Anterior cingulate cortex (tissue), 58 donors: ENCODE measurements at places on chromosomes 13 and 19.

DNA sequence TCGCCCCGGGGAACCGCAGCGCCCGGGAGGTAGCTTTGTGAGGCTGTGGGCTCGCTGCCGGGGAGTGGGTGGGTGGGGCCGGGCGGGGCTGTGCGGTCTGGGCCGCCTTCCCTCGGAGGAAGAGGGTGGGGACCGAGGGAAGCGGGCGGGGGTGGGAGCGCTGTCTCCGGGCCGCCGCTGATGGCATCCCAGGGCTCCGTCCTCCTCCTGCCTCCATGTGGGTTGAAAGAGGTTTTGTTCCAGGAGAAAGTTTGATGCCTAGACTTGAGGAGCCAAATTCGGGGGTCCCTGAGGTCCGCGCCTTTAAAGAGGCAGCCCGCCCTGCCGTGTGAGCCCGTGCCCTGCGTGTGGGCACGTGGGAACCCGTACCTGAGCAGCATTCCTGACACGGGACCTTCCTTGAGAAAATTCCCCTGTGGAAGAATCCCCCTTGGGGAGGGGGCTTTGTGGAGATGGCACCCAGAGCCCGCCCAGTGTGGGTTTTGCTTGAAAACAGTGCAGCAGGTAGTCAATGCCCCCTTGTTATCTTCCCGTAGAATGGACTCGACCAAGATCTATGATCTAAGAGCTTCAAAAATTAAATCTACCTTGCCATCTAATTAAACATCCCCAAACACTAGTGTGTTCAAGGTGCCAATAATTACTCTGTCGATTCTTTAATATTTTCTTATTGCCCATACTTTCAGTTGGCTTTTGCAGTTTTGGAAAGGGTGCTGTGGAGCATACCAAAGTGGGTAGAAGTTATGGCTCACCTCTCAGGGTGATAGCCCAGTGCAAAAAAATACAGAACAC lies 107.8 kb downstream of the RXFP2 start:
- no peak for DNase-seq

DNA sequence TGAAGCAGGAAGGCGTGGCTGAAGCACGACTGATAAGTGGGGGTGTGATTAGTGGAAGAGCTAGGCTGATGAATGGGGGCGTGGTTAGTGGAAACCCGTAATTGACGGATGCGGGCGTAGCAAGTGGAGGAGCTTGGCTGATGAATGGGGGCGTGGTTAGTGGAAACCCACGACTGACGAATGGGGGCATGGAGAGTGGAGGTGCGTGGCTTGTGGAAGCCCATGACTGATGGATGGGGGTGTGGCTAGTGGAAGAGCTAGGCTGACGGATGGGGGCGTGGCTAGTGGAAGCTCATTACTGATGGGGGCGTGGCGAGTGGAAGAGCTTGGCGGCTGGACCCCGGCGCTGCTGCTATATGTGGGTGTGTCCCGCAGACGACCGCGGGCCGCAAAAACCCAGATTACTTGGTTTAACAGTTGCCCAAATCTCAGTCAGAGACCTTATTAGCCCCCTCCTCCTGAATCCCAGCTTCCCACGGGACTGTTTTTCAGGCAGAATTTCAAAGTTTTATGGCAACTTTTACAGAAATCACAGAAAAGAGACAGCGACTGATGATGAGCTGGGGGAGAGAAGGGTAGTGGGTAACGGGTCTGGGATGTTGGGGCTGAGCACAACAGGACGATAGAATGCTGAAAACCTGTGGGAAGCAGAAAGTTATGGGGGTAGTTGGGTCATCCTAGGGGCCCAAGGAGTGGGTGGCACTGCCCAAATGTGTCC lies 9.0 kb upstream of the MEIS3 start:
- peak; percentile 89 for DNase-seq

DNA sequence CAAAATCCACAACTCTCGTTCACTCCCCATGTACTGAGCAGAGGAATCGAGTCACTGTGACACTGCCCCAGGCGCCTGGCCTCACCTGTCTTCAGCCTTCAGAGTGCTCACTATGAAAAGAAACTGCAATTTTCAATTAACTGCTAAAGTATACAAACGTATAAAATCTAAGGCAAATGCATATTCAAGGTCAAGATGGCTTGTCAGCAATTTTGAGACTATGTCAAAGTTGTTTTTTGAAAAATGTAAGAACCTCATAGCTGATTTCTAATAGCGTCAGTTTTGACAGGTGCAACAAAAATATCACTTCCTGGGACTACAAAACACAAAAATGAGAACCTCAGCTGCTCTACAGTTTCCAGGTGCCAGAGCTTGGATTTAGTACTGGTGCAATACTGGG lies 31.4 kb downstream of the TUBGCP3 start:
- no peak for DNase-seq

DNA sequence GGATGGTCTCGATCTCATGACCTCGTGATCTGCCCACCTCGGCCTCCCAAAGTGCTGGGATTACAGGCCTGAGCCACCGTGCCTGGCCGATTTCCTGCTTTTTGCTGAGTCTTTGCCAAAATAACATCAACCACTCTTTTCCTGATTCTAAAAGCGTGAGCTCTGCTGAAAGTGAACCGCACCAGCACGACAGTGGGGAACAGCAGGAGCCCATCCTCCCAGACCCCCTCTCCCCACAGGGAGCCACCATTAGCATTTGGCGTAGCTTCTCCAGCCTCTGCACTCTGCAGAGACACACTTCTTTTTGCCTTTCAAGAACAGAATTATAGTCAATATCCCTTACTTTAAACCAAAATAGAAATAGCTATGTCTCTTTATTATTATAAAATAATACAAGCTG lies 41.3 kb downstream of the MYH14 start:
- no peak for DNase-seq

GRCh38 chr19:49436381-49437017 lies 4.8 kb downstream of the SLC17A7 start:
- peak; percentile 17 for DNase-seq

GRCh38 chr13:44698066-44698465 lies 121.9 kb upstream of the TSC22D1 start:
- DNase-seq: no peak

DNA sequence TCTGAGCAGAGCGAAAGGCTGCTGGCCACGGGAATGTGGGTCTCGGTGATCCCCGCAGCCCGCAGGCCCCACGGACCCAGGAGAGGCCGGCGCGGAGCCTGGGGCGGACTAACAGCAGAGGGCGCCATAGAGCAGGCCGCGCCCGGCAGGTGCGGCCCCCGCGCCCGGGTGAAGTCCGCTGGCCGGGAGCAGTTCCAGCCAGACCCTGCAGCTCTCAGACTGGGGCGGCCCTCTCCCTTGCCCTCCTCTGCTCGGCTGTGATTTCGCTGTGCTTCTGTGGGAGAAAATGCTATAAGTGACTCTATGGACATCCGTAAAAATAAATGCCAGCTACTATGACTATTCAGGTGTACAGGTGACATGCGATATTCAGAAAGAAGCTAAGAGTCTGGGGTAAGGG lies 37.7 kb downstream of the GSX1 start:
- no peak for DNase-seq

DNA sequence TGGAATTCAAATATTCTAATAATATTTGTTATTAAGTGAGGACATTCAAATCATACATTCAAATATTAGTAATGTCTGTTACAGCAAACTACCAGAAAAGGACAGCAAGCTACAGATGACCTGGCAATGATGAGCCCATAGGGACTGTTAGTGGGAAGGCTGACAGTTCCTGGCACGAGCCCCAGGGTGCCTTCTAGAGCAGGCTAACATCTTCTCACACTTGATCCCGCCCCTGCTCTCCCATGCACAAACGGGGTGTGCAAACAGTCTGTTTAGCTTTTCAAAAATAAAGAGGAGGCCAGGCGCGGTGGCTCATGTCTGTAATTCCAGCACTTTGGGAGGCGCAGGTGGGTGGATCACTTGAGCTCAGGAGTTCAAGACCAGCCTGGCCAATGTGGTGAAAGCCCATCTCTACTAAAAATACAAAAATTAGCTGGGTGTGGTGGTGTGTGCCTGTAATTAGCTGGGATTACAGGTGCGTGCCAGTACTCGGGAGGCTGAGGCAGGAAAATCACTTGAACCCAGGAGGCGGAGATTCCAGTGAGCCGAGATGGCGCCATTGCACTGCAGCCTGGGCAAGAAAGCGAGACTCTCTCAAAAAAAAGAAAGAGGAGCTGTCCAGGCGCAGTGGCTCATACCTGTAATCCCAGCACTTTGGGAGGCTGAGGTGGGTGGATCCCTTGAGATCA lies 9.6 kb upstream of the GARRE1 start:
- DNase-seq: no peak

DNA sequence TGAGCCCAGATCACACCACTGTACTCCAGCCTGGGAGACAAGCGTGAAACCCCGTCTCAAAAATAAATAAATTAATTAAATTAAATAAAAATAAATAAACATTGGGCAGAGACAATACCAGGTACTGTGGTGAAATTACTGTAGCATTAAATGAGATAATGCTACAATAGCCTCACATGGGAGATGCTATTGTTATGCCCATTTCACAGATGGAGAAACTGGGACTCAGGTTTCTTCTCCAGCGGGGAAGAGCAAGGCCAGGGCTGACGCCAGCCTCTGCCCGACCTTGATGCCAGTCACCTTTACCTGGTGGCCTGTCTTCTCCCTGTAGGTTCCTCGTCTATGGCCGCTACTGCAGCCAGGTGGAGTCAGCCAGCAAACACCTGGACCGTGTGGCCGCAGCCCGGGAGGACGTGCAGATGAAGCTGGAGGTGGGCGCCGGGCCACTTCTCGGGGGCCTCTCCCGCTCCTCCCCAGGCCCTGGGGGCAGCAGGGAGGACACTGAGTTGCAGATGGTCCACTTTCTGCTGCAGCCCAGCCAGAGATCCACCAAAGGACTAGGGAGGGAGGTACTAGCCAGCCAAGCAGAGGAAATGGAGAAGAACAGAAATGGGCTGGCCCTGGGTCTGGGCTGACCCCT lies 53.9 kb downstream of the VAV1 start:
- no peak for DNase-seq

DNA sequence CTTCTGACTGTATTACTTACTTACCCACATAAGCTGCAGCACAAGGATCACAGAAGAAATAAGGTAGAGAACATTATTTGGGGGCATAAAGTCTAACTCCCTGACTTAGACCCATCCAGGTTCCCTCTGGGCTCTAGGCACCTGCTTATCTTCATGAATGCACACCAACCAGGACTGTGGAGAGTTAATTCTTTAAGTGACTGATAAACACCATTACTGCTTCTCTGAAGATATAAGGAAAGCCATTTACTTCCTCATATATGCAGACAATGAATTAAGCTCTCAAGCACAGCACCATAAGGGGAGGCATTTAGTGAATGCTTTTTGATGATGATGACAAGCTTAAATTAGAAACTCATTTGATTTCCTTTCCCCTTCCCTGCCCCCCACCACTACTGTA lies 22.5 kb downstream of the OBI1 start:
- no peak for DNase-seq

DNA sequence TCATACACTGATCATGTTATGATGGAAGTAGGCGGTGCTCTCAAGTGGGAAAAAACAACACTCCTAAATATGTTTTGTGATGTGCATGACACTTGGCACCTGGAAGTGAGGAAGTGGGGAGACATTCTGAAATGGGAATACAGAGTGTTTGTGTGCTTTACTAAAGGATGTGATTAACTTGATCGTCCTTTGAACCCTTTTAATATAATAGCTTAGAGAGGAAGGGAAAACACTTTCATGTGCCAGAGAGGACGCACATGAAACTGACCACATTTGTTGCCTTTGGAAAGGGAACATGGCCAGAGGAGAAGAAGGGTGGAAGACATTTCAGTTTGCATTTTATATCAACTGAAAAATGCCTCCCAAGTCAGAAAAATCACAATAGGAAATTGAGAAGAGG lies 31.4 kb downstream of the SMAD9 start:
- DNase-seq: no peak

GRCh38 chr19:6963937-6964336 lies 57.3 kb downstream of the MBD3L2B start:
- no peak for DNase-seq

DNA sequence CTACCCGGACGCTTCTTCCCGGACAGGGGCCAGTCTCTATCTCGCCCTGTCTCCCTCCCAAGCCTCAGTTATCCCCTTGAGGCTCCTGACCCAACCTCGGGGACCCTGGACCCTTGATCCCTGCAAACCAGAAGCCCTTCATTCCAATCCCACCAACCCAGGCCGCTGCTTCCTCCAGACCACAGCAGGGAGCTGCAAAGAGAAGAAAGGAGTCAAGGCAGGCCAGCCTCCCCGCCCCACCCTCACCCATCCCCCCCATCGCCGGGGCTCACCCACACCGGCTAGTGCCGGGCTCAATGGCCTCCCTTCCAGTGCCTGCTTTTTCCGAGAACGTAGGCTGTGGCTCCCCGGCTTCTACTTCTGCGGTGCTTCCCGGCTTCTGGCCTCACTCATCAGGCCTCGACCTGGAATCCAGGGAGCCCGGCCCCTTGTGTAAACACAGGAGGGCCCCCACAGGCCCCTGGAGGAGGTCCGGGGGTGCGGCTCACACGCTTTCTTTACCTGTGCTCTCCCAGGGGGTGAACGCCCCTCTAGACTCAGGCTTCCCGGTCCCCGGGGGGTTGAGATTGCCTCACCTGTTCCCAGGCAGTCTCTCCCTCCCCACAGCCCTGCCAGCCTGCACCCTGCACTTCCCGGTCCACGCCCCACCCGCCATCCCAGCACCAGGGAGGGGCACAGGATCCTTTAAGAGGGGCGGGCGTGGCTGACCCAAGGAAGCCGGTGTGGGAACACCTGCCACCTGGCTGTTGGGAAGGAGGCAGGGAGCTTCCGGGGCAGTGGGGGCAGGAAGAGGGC lies at the start of gene FAM83E:
Gene FAM83E, minus strand, starts transcription at position 641 of the 795 bp plus-strand sequence. CDS start 1,704 bp downstream, outside the sequence.
- no peak for DNase-seq

DNA sequence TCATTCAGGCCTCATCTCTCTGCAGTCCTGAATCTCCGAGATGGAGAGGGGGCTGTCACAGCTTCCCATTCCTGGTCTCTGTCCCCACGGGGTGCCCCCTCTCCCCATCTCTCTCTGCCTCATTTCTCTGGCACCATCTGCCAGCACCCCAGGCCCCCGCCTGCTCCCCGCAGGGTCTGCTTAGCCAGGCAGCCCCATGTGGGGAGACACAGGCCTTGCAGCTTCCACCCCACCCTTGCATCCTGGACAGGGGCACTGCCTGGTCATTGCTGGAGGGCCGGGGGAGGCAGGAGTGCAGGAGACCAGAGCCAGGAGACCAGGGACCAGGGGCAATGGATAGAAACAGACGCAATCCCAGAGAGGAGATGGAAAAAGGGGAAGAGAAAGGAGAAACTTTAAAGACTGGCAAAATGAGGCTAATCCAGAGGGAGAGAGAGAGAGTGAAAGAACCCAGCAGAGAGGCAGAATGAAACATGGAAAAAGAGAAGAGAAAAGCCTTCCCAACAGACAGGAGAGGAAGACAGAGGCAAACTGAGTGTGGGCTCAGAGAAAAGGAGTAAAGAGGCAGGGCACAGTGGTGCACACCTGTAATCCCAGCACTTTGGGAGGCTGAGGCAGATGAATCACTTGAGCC lies 8.8 kb upstream of the GIPR start:
- no peak for DNase-seq

GRCh38 chr19:28022506-28022905 lies 1190.4 kb downstream of the UQCRFS1 start:
- DNase-seq: no peak

DNA sequence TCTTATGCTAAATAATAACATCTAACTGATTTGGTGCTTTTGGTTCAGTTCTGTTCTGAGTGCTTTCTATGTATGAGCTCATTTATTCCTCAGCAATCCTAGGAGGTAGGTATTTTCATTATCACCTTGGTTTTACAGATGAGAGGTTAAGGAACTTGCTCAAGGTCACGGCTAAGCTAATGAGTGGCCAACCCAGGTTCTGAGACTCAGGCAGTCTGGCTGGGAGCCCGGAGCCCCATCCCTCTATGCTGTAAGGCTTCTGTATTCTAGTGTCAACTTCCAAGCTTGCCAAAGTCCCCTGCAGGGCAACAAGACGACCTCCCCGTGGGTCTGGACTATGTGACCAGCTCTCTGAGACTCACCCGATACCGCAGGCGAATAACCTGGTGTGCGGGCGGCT lies 60.5 kb downstream of the PARP4 start:
- DNase-seq: no peak

GRCh38 chr13:51843529-51843928 lies 1.4 kb downstream of the TMEM272 start:
- no peak for DNase-seq
